ENCODE measurements at places on chromosomes 7 and 10.

- no peak overlapping the region for H3K27ac ChIP-seq
- no peaks in the 10 kb centered on the region for H3K4me1 ChIP-seq
- no peak overlapping the region for H3K4me3 ChIP-seq
- no peaks in the 10 kb centered on the region for H3K27me3 ChIP-seq
Measured at GRCh38 chr10:107616031-107616430, 451.5 kb upstream of the SORCS1 start.

DNA sequence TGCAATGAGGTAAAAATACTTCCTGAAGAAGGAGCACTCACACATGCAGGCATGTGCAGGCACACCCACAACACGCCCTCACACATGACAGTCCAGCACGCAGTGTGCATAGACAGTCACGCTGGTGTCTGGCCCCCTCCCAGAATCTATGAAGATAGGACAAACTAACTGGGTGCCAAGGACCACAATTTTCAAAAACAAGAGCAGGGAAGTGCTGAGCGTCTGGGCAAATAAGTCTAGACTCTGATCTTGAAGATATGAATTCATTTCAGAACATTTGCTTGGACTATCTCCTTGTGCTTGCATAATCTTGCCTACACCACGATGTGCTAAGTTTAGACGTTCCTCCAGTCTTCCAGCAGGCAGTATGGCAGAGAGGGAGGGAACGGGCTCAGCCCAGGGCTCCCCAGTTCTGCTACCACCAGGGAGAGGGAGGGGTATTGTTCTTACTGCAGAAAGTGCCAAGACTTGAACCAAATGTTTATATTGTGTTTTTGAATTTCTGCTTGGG, 276.5 kb upstream of the KLF6 start:
- no peak for DNase-seq
- H3K4me3 ChIP-seq = no peak overlapping the region
- H3K36me3 ChIP-seq = no peaks in the 10 kb centered on the region

GRCh38 chr10:7606951-7607404, 59.8 kb downstream of the ITIH5 start:
- no peaks in the 10 kb centered on the region for H3K4me1 ChIP-seq
- H3K36me3 ChIP-seq = no peaks in the 10 kb centered on the region
- H3K27me3 ChIP-seq = no peaks in the 10 kb centered on the region
- no peak overlapping the region for H3K4me3 ChIP-seq
- no peak overlapping the region for H3K27ac ChIP-seq

GRCh38 chr7:128360359-128360678, 1.2 kb downstream of the PRRT4 start:
- no peaks in the 10 kb centered on the region for H3K36me3 ChIP-seq
- peaks cover 49% of the 10 kb centered on the region for H3K27me3 ChIP-seq
- no peak overlapping the region for H3K27ac ChIP-seq
- peaks cover 16% of the 10 kb centered on the region for H3K4me1 ChIP-seq

- no peak for DNase-seq
- H3K4me1 ChIP-seq = no peaks in the 10 kb centered on the region
- no peaks in the 10 kb centered on the region for H3K27me3 ChIP-seq
- no peak overlapping the region for H3K4me3 ChIP-seq
- no peak overlapping the region for H3K27ac ChIP-seq
Measured at GRCh38 chr10:109982812-109983211, 25.0 kb upstream of the ADD3 start.

DNA sequence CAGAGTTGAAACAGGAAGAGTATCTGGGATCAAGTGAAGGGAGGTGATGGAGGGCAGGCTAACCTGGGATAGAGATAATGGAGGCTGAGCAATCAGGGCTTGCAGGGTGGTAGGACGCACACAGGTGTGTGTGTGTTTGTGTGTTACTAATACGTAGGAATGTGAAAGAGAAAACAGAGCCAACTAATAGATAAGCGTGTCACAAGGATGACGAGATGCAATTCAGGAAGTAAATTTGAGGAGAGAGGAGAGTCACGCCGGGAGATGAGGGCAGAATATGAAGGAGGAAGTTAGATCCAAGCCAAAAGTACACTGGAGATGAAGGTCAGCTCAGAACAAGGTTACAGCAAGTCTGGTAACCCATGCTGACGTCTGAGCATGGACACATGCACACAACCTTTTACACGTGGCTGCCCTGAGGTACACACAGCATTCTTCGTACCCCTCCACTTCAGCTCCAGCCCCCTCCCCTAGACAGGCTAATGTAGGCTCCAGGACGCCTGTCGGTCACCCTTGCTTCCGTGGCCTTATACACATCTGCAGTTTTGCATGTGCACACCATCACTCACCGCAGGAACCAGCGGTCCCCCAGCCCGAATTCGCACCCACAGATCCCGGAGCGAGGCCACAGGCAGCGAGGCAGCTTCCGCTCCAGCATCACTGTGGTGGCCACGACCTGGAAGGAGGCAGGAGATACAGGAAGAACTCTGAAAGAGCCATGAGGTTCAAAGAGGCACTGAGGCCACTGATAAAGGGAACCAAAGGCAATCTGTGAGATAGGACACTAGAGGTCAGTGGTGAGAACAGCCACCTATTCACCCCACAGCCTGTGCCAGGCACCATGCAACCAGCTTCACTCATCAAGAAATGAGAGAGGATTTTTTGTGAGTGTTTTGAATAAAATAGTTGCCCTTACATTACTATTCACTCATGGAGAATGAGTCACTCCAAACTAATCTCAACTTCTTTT, 23.7 kb upstream of the TRPV6 start:
- H3K27ac ChIP-seq = no peak overlapping the region
- no peaks in the 10 kb centered on the region for H3K36me3 ChIP-seq
- no peak overlapping the region for H3K4me3 ChIP-seq
- no peaks in the 10 kb centered on the region for H3K4me1 ChIP-seq

- H3K27ac ChIP-seq = no peak overlapping the region
- DNase-seq = no peak
- peaks cover 2% of the 10 kb centered on the region for H3K36me3 ChIP-seq
- H3K4me3 ChIP-seq = no peak overlapping the region
Measured at GRCh38 chr10:132556994-132557441, 19.4 kb downstream of the INPP5A start.

GRCh38 chr7:111846898-111847297, 284.6 kb upstream of the IMMP2L start:
- no peaks in the 10 kb centered on the region for H3K36me3 ChIP-seq
- no peak for DNase-seq
- no peak overlapping the region for H3K4me3 ChIP-seq
- H3K27ac ChIP-seq = no peak overlapping the region
- no peaks in the 10 kb centered on the region for H3K27me3 ChIP-seq

- no peaks in the 10 kb centered on the region for H3K4me1 ChIP-seq
- DNase-seq = no peak
- no peak overlapping the region for H3K4me3 ChIP-seq
- peaks cover 2% of the 10 kb centered on the region for H3K27me3 ChIP-seq
- H3K36me3 ChIP-seq = no peaks in the 10 kb centered on the region
Measured at GRCh38 chr7:151838861-151839381, 38.0 kb downstream of the PRKAG2 start.

GRCh38 chr7:149732111-149732561, 41.3 kb downstream of the ZNF467 start:
- H3K36me3 ChIP-seq = peaks cover 72% of the 10 kb centered on the region
- H3K4me3 ChIP-seq = no peak overlapping the region
- H3K27ac ChIP-seq = no peak overlapping the region
- no peak for DNase-seq

- no peaks in the 10 kb centered on the region for H3K36me3 ChIP-seq
- H3K4me1 ChIP-seq = peaks cover 7% of the 10 kb centered on the region
- peak within 1 kb of the TSS; percentile 26 for H3K4me3 ChIP-seq
- H3K27ac ChIP-seq = no peak within 1 kb of the TSS
Measured at GRCh38 chr10:99329304-99329553, at the start of gene CNNM1. Gene CNNM1 (plus strand): TSS chr10:99329356. CDS start chr10:99329388, 32 bp downstream.

- no peaks in the 10 kb centered on the region for H3K27me3 ChIP-seq
- no peaks in the 10 kb centered on the region for H3K4me1 ChIP-seq
- no peak overlapping the region for H3K27ac ChIP-seq
Measured at GRCh38 chr10:37289833-37290464, 164.6 kb downstream of the ANKRD30A start.

DNA sequence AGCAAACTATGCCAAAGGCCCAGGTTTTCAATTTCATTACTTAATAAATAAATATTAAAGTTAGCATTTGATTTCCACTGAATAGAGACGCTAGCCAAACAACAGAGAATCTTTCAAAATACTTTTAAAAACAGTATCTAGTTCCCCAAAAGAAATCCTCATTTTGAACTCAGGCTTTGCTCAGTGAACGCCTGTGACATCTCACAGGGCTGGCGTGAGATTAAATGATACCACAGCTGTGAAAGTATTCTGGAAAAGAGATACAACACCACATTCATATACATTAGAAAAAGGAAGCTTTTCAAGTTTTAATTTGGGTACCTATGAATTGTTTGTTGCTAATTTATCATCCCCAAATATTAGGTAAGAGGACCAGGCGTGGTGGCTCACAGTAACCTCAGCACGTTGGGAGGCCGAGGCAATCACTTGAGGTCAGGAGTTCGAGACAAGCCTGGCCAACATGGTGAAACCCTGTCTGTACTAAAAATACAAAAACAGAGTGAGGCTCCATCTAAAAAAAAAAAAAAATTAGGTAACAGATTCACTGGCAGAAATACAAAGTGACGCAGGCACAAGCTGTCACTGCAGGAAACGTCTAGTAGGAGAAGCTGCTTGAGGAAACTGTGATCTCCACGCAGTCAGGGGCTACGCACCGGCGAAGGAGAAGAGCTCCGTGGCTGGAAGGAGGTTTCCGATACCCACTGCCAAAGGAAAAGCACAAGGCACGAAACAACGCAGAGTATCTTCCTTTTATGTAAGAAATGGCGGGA, 50.0 kb downstream of the AMZ1 start:
- peaks cover 3% of the 10 kb centered on the region for H3K4me1 ChIP-seq
- no peak for DNase-seq
- H3K36me3 ChIP-seq = peaks cover 11% of the 10 kb centered on the region

- H3K27me3 ChIP-seq = no peaks in the 10 kb centered on the region
- peaks cover 2% of the 10 kb centered on the region for H3K4me1 ChIP-seq
- no peak overlapping the region for H3K4me3 ChIP-seq
Measured at GRCh38 chr7:80825499-80825898, 93.4 kb downstream of the SEMA3C start.

- peaks cover 14% of the 10 kb centered on the region for H3K36me3 ChIP-seq
- peak; percentile 65 for DNase-seq
- H3K27me3 ChIP-seq = no peaks in the 10 kb centered on the region
- H3K27ac ChIP-seq = no peak overlapping the region
- peak overlapping the region; percentile 69 for H3K4me3 ChIP-seq
Measured at GRCh38 chr7:131557652-131558385, 1.4 kb upstream of the PODXL start.

DNA sequence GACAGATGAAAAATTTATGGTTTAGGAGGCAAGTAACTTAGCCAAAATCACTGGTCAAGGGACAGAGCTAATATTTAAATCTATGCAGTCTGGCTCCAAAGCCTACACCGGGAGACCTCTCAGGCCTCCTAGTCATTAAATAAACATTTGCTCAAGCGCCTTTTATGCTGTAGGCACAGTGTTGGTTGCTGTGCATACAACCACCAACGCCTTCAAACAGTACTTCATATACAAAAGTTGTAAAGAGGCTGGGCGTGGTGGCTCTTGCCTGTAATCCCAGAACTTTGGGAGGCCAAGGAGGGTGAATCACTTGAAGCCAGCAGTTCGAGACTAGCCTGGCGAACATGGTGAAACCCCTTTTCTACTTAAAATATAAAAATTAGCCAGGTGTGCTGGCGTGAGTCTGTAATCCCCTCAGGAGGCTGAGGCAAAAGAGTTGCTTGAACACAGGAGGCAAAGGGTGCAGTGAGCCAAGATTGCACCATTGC, 159.8 kb downstream of the MAGI2 start:
- H3K36me3 ChIP-seq = no peaks in the 10 kb centered on the region
- H3K4me1 ChIP-seq = peaks cover 6% of the 10 kb centered on the region
- no peak overlapping the region for H3K27ac ChIP-seq
- DNase-seq = no peak
- H3K4me3 ChIP-seq = no peak overlapping the region

GRCh38 chr7:131686833-131687232, 130.4 kb upstream of the PODXL start:
- H3K4me1 ChIP-seq = peaks cover 2% of the 10 kb centered on the region
- DNase-seq = no peak
- H3K4me3 ChIP-seq = no peak overlapping the region
- no peaks in the 10 kb centered on the region for H3K27me3 ChIP-seq

GRCh38 chr10:30987463-30987862, 44.2 kb downstream of the ZNF438 start:
- H3K27me3 ChIP-seq = no peaks in the 10 kb centered on the region
- H3K4me1 ChIP-seq = no peaks in the 10 kb centered on the region
- no peak overlapping the region for H3K4me3 ChIP-seq
- no peak overlapping the region for H3K27ac ChIP-seq
- no peak for DNase-seq

- H3K27ac ChIP-seq = no peak overlapping the region
- no peak for DNase-seq
- H3K4me3 ChIP-seq = no peak overlapping the region
- H3K4me1 ChIP-seq = no peaks in the 10 kb centered on the region
Measured at GRCh38 chr7:25989140-25989705, 162.8 kb upstream of the NFE2L3 start.

DNA sequence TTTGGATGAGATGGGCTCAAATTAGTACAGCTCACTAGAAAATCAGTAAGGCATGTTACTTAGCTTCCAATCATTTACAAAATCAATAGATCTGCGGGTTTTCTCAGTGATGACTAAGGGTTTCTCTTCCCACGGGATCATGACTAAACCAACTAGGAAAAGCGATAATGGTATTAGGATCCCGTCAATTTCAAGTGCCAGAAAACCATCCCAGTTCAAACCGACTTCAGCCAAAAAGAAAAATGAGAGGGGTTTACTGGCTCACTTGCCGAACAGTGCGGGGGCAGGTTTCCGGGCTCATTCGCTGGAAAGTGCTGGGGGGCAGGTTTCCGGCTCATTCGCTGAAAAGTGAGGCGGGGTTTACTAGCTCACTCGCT, 62.1 kb upstream of the LYZL2 start:
- H3K27ac ChIP-seq = no peak overlapping the region
- H3K36me3 ChIP-seq = no peaks in the 10 kb centered on the region
- no peak overlapping the region for H3K4me3 ChIP-seq
- no peaks in the 10 kb centered on the region for H3K27me3 ChIP-seq
- peaks cover 3% of the 10 kb centered on the region for H3K4me1 ChIP-seq

DNA sequence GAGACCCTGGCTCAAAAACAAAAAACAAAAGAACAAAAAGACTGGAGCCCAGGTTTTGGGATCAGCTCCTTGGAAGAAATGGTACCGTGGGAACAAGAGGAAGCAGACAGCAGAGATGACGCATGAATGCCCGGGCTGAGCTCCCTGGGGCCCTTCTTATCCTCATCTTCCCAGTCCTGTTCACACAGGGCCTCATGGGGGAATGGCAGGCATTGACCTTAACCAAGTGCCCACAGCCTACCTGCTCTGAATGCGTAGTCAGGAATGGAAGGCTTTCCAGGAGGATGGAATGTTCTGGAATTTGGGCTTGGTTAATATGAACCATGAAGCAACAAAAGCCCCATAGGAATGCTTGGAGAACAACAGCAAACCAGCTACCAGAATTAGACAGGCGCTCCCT, 154.7 kb downstream of the PRPF18 start:
- peaks cover 2% of the 10 kb centered on the region for H3K4me1 ChIP-seq
- no peak overlapping the region for H3K27ac ChIP-seq
- no peak for DNase-seq
- H3K4me3 ChIP-seq = no peak overlapping the region
- H3K36me3 ChIP-seq = peaks cover 95% of the 10 kb centered on the region

- no peak for DNase-seq
- H3K27me3 ChIP-seq = no peaks in the 10 kb centered on the region
- H3K4me1 ChIP-seq = no peaks in the 10 kb centered on the region
- H3K36me3 ChIP-seq = no peaks in the 10 kb centered on the region
Measured at GRCh38 chr10:125699562-125700143, 16.7 kb upstream of the TEX36 start.

- no peak overlapping the region for H3K27ac ChIP-seq
- no peaks in the 10 kb centered on the region for H3K4me1 ChIP-seq
- DNase-seq = no peak
- H3K36me3 ChIP-seq = no peaks in the 10 kb centered on the region
- H3K27me3 ChIP-seq = peaks cover 15% of the 10 kb centered on the region
- no peak overlapping the region for H3K4me3 ChIP-seq
Measured at GRCh38 chr10:43226441-43226840, 40.4 kb downstream of the RASGEF1A start.

Data from neuronal stem cell (in vitro differentiated cells).